ENCODE measurements at places on chromosomes 3 and 15. TPM values are rescaled to one million over a fixed set of nuclear protein-coding genes. Genes with fewer than 3 reads are reported as not detected.

DNA sequence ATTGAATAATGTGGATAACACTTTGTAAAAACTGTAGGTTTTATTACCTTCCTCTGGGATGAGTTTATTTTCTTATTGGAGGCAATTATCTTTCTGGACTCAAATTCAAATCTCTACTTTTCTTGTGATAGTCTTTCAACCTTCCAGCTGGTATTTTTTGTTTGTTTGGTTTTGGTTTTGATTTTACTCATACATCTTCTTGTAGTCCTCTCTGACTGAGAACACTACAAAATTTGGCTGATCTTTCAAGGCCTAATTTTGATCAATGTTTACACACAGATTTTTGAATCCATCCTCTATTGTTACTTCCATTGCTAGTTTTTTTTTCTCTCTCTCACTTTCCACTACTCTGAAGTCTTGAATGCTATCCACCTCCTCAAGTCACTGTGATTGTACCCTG is 303.8 kb upstream of the NECTIN3 start:
- no peak for DNase-seq

DNA sequence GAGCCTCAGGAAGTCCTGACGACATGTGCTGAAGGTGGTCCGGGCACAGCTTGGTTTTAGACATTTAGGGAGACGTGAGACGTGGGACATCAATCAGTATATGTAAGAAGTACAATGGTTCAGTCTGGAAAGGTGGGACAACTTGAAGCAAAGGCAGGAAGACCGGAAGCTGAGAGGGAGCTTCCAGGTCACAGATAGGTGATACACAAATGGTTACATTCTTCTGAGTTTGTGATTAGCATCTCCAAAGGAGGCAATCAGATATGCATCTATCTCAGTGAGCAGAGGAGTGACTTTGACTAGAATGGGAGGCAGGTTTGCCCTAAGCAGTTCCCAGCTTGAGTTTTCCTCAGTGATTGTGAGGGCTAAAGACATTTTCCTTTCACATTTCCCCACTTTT is 282.1 kb downstream of the RYR3 start:
- no peak for DNase-seq

GRCh38 chr15:85730001-85730820 is 64.5 kb downstream of the KLHL25 start:
- DNase-seq: peak; percentile 36

GRCh38 chr3:137024348-137024747 is 66.6 kb downstream of the IL20RB start:
- DNase-seq: no peak

TMEM207 gene
- not detected for total RNA-seq

DNA sequence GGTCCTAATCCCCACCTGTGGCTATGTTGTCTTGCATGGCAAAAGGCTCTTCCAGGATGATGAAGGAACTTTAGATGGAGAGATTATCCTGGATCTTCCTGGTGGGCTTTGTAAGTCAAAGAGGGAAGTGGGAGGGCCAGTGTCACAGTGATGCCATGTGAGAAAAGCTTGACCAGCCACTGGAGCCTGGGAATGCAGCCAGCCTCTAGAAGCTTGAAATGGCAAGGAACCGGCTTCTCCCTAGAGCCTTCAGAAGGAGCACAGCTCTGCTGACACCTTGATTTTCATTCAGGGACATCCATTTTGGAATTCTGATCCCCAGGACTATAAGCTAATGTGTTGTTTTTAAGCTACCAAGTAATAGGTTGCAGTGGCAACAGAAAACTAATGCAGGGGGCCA is 58.3 kb downstream of the CLEC3B start:
- no peak for DNase-seq

MOBP gene
- total RNA-seq: not detected

DNA sequence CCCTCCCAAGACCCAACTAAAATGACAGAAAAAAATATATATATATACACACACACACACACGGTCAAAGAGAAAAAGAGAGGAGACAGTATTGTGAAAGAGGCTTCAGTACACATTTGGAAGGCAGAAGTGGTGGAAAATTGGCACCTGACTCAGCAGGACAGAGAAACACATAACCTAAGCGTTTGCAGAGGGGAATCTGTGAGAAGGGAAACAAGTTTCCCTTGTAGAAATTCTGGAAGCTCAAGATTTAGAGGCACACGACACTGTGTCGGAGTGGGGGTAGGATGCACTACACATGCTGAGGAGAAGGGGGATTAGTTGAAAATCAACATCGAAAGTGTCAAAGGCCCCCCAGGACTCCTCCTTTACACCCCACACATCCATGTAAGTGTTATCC is 53.1 kb downstream of the PAK2 start:
- no peak for DNase-seq

Data from endothelial cell (in vitro differentiated cells).